ENCODE measurements at places on chromosomes 7 and 10.

- no peak for DNase-seq
Observed at GRCh38 chr7:156751319-156751718, 110.7 kb downstream of the RNF32 start.

GRCh38 chr7:111867348-111867931, 305.1 kb upstream of the IMMP2L start:
- no peak for DNase-seq

- DNase-seq: peak; percentile 31
Observed at GRCh38 chr7:64802699-64803098, 8.5 kb downstream of the ZNF138 start.

DNA sequence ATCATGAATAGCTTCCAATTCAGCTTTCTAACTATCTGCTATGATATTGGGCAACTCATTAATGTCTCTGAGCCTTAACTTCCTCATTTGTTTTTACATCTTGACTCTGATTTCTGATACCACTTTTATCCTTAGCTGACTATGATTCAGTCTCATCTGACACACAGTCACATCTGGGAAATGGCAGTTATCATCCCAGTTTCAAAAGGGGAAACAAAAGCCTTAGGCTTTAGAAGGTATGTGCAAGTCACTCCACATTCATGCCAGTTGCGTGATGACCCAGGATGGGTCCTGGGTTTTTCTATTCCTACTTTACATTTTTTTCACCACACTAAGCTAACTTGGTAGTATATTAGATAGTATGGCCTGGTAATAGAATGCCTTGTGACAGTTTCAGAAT, 12.7 kb downstream of the SCIN start:
- DNase-seq: no peak

DNA sequence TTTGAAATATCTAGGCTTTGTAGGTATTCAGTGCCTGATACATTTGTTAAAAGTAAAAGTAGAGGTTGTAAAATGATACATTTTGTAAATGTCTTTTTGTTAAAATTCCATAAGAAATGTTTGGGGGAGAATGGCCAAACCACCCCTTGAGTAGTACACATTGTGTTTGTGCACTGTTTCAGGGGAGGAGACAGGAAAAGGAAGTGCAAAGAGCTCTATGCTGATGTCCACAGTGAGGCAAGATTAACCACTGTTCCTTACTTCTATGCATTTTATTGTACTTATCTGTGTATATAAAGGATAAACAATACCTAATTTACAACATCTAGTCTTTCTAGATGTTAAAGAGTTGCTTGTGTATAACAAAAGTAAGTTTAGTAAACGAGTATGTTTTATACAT, 7.4 kb upstream of the CYCS start:
- no peak for DNase-seq

- DNase-seq: no peak
Observed at GRCh38 chr7:131683536-131684125, 127.2 kb upstream of the PODXL start.

DNA sequence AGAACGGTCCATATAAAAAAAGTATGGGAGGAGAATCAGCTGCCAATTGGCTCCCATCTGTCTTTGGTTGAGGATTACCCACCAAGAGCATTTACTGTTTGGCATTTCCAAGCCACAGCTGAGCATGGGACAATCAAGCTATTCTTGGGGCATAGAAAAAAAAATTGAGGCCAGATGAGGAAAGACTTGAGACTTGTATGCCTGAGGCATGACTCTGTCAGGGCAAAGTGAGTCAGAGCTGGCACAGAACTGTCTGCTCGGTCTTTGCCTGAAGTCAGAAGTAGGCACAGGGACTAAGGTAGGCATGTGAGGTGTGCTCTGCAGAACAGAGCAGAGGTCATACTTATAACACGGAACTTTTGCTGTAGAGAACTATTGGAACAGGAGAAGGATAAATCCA, 126.5 kb upstream of the CHRM2 start:
- DNase-seq: no peak

- no peak for DNase-seq
Observed at GRCh38 chr7:124992851-124993562, 63.4 kb upstream of the POT1 start.

GRCh38 chr10:71293446-71294084, 25.5 kb upstream of the SLC29A3 start:
- no peak for DNase-seq

DNA sequence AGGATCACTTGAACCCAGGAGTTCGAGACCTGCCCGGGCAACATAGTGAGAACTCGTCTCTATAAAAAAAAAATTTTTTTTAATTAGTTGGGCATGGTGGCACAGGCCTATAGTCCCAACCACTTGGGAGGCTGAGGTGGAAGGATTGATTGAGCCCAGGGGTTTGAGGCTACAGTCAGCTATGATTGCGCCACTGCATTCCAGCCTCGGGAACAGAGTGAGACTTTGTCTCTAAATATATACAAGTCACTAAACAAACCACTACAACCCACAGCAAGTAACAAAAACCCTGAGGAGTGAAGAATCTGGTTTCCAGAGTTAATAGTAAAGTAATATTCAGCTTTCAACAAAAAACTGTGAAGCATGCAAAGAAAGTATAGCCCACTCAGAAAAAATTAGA, 32.7 kb upstream of the HHEX start:
- no peak for DNase-seq

GRCh38 chr7:155578016-155578415, 31.7 kb upstream of the CNPY1 start:
- no peak for DNase-seq

- DNase-seq: no peak
Observed at GRCh38 chr10:15349112-15349511, 22.0 kb downstream of the FAM171A1 start.

GRCh38 chr7:112743811-112744210, 46.4 kb downstream of the TMEM168 start:
- DNase-seq: peak; percentile 6

- no peak for DNase-seq
Observed at GRCh38 chr10:5643346-5644067, 22.9 kb downstream of the ASB13 start.

- no peak for DNase-seq
Observed at GRCh38 chr10:3340127-3340730, 167.6 kb upstream of the PITRM1 start.

GRCh38 chr7:102832674-102833073, 80.1 kb upstream of the LRRC17 start:
- no peak for DNase-seq

DNA sequence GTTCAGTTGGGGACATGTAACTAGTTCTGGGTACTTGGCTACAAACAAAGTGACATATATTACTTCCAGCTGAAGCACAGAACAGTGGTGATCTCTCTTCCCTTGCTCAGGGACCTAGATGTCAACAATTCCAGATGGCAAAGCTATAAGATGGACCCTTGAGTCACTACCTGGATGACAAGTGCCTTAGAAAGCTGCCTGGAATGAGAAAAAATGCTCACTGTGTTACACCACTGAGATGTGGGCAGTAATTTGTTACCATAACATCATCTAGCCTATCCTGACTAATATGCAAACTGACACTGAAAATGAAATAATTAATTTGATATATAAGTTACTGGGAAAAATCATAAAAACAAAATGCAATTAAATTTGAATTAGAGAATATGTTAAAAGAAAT, 16.4 kb upstream of the CTTNBP2 start:
- no peak for DNase-seq

DNA sequence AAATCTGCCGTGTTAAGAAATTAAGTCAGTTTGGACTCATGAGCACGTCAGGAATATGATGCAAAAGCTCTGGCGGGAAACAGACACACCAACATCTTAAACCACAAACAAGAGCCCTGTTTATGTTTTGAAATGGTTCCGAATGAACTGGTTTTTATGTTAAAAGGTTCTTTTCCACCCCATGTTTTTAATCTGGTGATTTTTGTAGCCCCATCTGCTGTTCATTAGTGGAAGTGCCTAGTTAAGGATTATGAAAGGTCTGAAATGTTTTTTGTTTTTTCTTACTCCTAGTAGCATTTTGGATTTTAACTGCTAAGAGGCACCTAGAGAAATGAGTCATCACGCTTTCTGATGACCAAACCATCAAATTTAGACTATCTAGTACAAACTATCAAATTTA, 404.1 kb upstream of the MKI67 start:
- DNase-seq: peak; percentile 46

- no peak for DNase-seq
Observed at GRCh38 chr7:70233776-70234175, 635.5 kb downstream of the AUTS2 start.

DNA sequence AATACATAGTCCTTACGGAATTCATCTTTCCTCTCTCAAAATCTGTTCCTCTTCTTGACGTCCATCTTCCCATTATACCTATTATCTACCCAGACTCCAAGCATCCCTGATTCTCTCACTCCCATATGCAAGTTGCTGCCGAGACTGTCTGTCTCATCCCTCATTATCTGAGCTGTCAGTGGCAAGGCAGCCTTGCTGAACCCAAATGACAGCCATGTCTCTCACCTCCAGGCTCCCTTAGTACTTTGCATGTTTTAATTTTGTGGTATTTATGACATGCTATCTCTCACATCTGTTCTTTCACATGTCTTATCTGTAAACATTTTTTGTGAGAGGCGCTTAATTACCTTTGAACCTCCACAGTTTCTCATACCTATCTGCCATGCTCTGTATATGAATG, 54.4 kb upstream of the IFRD1 start:
- DNase-seq: no peak

GRCh38 chr7:15848901-15849300, 162.4 kb upstream of the MEOX2 start:
- no peak for DNase-seq

DNA sequence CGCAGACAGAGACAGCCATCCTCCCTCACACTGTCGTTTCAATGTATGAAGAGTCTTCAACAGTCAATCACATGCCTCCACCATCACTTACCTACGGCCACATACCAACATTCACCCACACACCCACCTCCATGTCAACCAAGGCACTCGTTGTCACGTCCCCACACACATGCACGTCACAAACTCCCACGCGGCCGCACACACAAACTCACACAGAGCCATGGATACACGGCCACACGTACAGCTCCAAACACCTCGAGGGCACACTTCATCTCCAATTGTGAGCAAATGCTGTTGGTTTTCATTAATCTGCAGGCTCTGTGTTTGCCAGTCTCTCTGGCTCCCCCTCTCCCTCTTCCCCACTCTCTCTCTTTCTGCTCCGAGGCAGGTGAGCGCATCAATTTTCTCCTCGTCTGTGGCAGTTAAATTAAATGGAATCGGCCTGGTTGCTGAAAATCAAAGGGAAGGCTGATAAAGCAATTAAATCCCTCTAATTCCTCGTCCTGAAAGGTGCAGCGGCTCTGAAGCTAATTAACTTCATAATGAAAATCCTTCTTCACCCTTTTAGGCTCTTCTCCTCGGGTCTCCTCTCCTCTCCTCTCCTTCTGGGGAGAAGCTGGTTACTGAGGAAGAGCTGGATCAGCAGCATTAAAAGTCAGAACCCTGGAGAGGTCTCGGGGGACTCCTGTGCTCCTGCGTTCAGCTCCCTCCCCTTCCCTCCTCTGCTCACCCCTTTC, 53.8 kb upstream of the SLF2 start:
- peak; percentile 37 for DNase-seq

- no peak for DNase-seq
Observed at GRCh38 chr7:932651-932975, 21.9 kb downstream of the ADAP1 start.

- DNase-seq: no peak
Observed at GRCh38 chr7:142436601-142437000, 178.7 kb upstream of the PRSS58 start.

GRCh38 chr10:83685458-83685857, 453.9 kb upstream of the GHITM start:
- DNase-seq: no peak

- DNase-seq: no peak
Observed at GRCh38 chr10:121322776-121323175, 275.5 kb downstream of the FGFR2 start.

DNA sequence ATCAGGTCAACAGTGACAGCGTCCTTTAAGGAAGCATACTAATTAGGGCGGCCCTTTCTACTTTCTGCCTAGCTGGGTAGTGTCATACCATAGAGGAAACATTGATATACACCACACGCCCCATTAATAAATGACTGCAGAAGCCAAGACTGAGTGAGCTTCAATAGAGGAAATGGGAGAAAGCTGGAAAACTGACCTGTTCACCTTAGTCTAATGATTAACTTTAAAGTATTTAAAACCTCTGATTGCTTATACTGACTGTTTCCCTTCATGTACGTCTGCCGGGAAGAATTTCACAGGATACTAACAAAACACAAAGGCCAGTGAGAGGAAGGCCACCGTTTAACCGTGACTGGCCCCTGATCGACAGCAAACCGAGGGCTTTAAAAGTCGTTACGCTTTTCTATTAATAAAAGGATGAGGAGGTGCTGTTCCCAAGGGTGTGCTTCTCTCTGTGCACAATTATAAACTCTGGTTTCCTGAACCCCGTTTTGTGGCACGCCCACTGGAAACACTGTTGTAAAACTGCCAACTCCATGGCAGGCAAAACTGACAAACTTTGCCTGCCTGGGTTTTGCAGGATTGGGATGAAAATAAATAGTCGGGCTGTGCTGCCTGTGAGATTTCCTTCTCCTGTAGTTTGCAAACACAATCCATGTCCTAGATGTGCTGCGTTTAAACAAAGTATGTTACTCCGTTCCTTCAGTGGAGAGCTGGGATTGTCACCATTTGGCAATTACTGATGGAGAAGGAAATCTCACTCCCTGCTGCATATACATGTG, 137.6 kb downstream of the NRP1 start:
- DNase-seq: no peak
